ENCODE measurements at places on chromosomes 7 and 10.
A peak's percentile ranks its signal among the peaks of the same experiment; 100 is the strongest.

DNA sequence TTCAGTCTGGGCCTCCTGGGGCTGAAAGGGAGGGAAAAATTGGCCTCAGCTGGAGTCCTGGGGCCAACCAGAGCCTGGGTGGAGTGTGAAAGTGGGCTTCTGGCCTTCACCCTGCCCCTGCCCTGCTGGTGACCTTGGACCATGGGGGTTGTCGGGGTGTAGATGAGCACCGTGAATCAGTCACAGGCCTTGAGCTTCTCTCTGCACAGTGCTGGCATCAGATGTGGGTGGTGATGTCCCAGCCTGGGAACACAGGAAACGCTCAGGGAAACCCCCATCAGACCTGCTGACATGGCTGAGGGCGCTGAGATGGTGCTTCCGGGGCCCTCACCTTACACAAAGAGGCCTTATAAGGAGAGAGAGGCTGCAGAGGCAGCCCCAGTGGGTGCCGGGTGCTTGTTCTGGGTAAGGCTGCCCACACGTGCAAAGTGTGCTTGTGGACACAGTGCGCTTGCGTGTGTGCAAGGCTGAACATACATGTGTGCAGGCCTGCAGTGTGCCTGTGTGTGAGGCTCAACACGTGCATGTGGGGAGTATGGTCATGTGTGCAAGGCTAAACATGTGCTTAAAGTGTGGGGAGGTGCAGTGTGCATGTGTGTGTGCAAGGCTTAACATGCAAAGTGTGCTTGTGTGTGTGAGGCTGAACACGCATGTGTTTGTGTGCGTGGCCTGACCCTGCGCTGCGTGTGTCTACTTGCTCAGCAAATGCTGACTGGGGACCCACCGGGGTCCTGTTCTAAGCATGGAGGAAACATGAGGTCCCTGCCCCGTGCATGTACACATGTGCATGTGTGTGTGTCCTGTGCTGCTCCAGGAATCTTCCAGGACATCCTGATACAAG lies 6.5 kb downstream of the ARPC1B start:
- DNase-seq: peak; percentile 68

DNA sequence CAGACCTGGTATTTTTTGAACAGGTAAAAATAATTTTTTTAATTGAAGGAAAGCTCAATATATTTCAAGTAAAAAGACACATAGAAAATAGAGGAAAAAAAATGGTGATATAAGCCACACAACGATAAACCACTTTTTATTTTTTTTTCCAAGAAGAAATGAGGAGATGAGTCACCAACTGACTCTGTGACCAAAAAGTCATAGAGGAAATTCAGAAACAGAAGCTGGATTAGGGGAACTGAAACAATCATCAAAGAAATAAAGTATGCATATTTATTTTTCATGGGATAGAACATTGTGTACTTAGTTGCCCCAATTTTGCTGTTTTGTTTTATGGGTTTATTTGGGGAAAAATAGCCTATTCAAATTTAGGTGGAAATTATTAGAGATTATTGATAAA lies 176.8 kb upstream of the AGR3 start:
- no peak for DNase-seq

DNA sequence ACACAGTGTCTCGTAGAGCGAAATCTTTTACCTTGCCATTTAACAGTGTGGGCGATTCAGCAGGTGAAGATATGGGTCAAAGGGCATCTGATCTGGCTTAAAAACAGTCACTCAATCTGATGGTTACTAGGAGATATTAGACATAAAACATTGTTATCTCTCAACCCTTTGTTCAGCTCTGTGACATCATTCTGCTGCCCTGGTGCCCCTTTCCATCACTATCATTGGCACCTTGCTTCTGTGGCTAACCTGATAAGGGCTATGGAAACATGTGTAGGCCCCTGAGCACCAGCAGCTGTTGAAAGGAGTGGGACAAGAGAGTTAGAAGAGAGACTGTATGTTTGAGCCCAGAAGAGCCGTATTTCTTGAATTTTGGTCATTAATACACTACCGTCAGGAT lies 650.3 kb downstream of the PHTF2 start:
- no peak for DNase-seq

DNA sequence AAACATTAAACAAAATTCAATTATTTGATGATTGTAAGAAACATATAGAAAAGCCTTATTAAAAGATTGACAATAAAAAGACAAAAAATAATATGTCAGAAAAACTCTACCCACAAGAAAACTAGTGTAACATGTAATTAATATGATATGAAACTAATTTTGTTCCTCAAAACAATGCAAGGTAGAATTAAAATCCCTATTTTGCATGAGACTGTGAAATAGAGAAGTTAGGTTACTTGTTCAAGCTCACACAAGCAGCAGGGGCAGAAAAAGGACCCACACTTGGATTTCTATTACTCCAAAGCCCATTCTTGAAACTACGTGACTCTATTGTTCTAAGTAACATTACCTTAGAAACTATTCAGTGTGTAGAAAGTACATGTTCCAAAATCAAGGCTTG lies 96.4 kb downstream of the KCNMA1 start:
- DNase-seq: no peak

DNA sequence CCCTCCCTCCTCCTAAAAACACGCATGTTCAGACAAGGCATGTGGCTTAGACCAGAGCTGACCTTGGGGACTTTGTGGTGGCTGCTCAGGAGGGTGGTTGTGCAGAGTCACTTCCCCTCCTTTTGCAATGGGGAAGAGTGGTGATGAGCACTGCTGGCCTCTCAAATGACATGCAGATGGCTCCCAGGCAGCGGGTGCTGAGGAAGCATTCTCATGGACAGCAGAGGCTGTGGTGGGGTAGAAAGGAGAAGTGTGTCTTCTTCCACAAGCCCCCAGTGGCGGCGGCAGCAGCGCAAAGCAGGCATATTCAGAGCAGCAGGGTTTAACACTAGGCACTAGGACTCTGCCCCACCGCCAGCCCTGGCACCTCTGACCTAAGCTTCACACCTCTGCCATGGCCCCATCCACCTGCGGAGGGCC lies 105.9 kb upstream of the ANLN start:
- no peak for DNase-seq

- DNase-seq: no peak
Observed at GRCh38 chr10:329361-330099, 194.3 kb downstream of the ZMYND11 start.

- DNase-seq: no peak
Observed at GRCh38 chr7:128858380-128859231, 4.0 kb upstream of the ATP6V1F start.

GRCh38 chr7:12768948-12769347 lies 81.5 kb downstream of the ARL4A start:
- no peak for DNase-seq

DNA sequence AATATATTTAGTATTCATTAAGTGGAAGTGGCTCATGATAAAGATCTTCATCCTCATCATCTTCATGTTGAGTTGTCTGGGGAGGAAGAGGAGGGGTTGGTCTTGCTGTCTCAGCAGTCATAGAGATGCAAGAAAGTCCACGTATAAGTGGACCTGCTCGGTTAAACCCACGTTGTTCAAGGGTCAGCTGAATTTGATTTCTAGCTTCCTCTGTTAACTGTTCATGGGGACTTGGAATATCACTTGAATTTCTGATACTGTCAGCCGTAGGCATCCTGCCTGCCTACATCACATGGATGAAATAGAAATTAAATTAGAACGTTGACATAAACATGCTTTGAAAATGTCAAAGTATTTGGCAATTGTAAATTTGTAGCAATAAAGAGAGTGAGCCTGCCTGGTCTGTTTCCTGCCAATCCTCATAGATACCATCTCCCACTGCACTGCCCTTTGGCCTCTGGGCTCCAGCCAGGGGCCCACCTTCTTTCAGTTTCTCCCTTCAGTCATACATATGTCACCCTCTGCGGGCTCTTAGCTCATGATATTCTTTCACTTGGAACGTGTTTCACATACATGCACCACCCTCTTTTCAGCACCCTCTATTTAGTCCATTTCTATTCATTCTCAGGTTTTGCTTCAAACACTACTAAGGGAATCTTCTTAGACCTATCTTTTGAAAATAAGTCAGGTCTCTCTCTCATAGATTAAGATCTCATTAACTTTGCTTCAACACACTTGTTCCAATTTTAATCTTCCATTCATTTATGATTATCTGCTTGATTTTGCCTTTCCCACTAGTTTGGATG lies 376.3 kb downstream of the IPMK start:
- no peak for DNase-seq

GRCh38 chr10:74898201-74898976 lies 72.0 kb downstream of the KAT6B start:
- no peak for DNase-seq

DNA sequence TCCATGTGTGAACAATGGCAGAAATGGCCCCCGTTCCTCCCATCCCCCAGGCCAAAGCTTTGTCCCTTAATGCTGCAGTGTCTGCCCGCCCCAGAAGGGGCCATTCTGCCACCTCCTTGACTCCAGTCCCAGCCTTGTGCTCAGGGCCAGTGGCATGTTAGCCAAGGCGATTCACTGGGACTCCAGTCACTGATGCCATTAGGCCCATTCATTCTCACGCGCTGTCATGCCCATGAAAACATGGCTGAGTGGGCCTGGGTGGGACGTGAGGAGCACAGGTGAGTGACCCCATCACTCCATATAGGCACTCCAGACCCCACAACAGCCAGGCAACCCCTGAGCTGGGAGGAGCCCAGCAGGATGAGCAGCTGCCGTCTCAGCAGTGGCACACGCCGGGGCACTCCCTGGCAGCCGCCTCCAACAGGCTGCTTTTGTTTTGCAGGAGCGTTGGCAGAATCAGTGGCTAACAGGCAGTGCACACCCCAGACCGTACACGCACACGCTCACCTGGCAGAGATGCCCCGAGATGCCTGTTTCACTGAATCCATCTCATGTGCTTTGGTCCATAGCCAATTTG lies 79.5 kb downstream of the TCERG1L start:
- DNase-seq: no peak

Data from stimulated activated CD8-positive, alpha-beta memory T cell treated with anti-CD3 and anti-CD28 coated beads, Interleukin-4, amount 100 ng/mL, for 1 hour (primary cell).